ENCODE measurements at places on chromosomes 2 and 18.

- DNase-seq: no peak
Measured at GRCh38 chr2:221853297-221853696, 281.2 kb upstream of the EPHA4 start.

DNA sequence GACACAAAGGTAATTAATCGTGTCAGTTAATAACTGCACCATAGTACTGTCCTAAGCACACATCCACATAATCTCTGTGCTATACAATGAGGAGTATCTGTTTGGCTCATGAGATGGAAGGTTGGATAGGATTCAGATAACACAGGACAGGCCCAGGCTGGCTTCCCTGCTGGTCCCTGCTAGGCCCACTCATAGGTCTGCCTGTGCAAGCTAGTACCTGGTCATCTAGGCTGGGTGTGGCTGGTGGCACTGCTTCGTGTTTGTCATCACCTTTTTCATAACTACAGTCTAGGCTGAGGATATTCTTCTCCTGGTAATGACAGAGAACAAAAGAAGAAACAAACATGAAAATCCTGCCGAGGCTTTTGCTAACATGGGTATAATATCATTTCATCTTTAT lies 392.8 kb downstream of the TRIB2 start:
- no peak for DNase-seq

GRCh38 chr2:220057391-220057790 lies 430.0 kb downstream of the SLC4A3 start:
- DNase-seq: no peak

DNA sequence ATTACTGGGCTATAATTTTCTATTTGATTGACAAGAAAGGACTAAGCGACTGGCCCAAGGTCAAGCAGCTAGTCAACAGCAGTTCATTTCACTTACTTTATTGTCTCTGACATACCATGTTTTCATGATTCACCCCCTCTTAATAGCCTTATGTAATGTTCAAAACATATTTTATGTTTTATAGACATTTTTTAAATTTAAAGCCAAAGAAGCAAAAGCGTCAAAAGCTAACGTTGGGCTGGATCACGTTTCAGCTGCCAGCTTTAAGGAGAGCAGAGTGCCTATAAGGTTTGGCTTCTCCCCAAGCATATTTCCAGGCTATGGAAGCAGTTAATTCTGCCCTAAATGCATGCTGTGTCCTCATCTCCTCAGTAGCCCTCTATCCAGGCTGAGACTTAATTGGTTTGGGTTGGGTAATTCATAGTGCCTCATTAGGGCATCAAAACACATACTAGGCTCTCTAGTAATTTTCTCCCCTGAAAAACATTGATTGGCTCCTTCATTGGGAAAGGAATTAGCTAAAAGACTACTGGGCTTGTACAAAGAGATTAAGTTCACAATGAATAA lies 94.8 kb upstream of the CREB1 start:
- no peak for DNase-seq

DNA sequence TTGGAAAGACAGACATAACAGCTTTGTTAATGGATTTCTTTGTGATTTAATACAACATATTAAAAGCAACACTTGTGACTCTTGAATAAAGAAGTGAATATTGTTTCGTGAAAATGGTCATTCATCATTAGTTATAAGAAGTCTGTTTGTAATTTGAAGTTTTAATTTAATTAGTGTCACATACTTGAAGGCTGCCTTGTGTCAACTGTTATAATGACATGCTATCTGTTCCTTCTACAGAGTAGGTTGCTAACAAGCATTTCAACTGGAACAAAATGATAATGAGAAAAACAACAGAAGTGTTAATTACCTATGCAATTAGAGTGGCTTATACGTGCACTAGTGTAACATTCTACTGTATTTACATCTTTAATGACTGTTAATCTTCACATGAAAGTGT lies 624.7 kb downstream of the LRP1B start:
- DNase-seq: no peak

DNA sequence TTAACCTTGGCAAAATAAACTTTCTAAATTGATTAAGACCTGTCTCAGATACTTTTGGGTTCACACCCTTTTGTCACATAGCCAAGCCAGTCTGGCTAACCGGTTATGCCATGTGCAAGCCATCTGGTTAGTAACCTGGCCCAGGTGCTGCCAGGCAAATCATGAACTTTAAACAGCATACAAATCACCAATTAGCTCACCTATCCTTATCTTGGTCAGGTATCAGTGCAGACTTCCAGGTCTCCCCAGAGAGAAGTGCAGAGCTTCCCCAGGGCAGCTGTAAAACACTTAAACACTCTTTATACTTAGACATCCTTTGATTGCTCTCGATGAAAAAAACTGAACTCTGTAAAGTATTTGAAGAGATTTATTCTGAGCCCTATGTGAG lies 14.9 kb upstream of the MC5R start:
- DNase-seq: no peak

GRCh38 chr2:46718784-46719183 lies 196.8 kb downstream of the MCFD2 start:
- DNase-seq: no peak

- DNase-seq: no peak
Measured at GRCh38 chr2:26718949-26719686, 26.6 kb downstream of the KCNK3 start.

DNA sequence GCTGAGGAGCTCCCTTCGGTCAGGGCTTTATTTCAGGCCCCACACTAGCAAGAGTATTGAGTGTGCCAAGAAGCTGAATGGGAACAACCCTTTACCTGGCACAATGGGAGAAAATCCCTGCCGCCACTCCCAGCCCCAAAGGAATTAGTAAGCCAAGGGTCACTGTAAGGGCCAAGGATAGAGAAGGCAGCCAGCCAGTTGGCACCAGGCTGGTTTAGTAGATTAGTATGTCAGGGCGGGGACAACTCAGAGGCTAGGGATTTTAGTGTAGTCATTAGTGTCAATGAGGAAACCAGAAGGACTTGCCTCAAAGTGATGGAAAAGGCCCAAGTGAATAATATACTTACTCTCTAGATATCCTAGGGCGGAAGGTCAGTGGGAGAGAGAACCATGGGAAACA lies 34.9 kb upstream of the CYP26B1 start:
- no peak for DNase-seq

DNA sequence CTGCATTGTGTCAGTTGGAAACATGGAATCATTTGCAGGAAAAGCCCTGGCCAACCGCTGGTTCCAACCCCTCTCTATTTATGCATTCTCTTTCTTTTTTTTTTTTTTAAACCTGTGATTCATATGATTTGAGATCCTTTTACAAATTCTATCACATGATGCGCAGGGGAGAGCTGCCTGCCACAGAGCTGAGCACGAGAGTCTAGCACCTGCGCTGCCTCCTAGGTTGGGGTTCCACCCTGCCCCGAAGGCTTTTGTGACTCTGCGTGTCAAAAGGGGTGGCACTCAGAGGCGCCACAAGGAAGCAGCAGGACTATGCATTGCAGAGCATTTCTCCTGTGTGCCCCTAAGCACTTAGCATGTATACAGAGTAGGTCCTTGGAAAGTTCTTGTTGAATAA lies 17.3 kb upstream of the ESPNL start:
- no peak for DNase-seq

- no peak for DNase-seq
Measured at GRCh38 chr2:46871976-46872381, 43.6 kb downstream of the MCFD2 start.

- DNase-seq: no peak
Measured at GRCh38 chr2:103605071-103605780, 843.4 kb downstream of the TMEM182 start.

- DNase-seq: no peak
Measured at GRCh38 chr2:192725991-192726390, 531.3 kb upstream of the TMEFF2 start.

GRCh38 chr2:236168110-236169080 lies at the start of gene GBX2:
GBX2 (minus strand) TSS chr2:236168386; CDS start chr2:236167971, 415 bp downstream.
- DNase-seq: peak; percentile 14

DNA sequence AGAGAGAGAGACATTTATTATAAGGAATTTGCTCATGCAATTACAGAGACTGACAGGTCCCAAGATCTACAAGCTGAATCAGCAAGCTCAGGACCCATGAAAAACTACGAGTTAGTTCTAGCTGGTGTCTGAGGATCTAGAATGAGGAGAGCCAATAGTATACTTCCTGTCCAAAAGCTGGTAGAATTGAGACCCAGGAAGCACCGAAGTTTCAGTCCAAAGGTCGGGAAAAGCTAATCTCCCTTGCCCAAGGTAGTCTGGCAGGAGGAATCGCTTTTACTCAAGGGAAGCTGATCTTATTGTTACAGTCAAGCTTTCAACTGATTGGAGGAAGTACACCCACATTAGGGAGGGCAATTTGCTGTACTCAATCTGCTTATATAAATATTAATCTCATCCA lies 389.6 kb downstream of the ADCYAP1 start:
- no peak for DNase-seq

- no peak for DNase-seq
Measured at GRCh38 chr2:101882769-101883307, 108.9 kb upstream of the IL1R2 start.

DNA sequence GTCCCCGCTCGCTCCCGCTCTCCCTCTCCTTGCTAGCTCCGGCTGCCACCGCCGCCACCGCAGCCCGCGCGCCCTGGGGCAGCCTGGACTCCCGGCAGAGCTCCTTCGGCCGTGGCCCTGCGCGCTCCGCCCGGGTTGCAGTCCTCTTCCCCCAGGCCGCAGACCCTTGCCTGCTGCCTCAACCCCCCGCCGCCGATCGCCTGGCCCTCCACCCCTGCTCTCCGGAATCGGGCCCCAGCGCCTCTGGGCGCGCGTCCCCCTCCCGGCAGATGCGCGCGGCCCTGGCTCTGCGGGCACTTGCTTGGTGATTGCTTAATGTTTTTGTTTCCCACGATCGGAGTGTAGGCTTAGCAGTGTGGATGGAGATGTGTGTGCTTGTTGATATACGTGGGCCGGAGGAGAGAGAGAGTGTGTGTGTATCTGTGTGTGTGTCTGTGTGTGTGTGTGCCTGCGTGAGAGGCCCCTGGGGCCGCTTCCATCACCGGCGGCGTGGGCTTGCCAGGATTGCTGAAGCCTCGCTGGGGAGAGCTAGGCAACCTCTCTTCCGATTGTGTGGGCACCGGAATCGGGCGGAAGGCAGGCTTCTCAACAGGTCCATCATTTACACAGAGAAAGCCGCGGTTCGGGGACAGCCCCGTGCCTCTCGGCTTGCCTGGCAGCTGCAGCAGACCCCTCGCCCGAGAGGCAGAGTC lies 877 bp downstream of the INHBB start:
- peak; percentile 7 for DNase-seq

GRCh38 chr2:42557306-42557705 lies 11.1 kb upstream of the MTA3 start:
- no peak for DNase-seq

DNA sequence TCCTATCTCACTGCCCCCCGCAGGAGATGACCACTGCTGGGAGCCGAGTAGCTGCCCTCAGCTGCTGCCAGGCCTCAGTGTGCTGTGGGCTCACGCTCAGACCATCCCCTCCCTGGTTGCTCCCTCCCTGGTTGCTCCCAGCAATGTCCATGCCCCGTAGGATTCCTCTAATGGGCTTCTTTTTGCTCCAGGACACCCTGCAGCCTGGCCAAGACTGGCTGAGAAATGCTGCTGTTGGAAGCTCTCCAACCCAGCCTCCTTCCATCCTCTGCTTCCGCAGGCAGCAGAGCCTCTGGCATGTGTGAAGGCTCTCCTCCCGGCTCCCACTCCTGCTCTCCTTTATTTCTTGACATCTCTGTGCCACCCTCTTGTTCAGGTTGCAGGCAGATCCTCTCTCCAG lies 48.6 kb downstream of the SOX11 start:
- DNase-seq: no peak

- DNase-seq: no peak
Measured at GRCh38 chr2:3759331-3759730, 56.0 kb downstream of the DCDC2C start.

- DNase-seq: no peak
Measured at GRCh38 chr2:5908071-5908470, 215.9 kb downstream of the SOX11 start.

GRCh38 chr18:49193252-49193651 lies 242.5 kb upstream of the SMAD7 start:
- no peak for DNase-seq

- DNase-seq: no peak
Measured at GRCh38 chr18:3262234-3263131, 550 bp downstream of the MYL12B start.

- no peak for DNase-seq
Measured at GRCh38 chr2:118019821-118020220, 6.0 kb upstream of the CCDC93 start.

- no peak for DNase-seq
Measured at GRCh38 chr18:47758000-47758399, 172.5 kb downstream of the SMAD2 start.

DNA sequence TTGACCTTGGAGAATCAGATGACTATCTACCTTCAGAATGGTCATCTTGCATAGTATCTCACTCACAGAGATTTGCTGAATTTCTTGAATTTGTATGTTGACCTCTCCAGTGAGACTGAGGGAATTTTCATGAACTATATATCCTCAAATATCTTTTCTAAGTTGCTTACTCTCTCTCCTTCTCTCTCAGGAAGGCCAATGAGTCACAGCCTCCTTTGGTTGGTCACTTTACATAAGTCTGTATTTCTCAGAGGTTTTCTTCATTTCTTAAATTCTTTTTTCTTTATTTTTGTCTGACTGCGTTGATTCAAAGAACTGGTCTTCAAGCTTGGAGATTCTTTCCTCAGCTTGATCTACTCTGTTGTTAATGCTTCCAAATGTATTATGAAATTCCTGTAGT lies 51.7 kb downstream of the VIT start:
- no peak for DNase-seq

DNA sequence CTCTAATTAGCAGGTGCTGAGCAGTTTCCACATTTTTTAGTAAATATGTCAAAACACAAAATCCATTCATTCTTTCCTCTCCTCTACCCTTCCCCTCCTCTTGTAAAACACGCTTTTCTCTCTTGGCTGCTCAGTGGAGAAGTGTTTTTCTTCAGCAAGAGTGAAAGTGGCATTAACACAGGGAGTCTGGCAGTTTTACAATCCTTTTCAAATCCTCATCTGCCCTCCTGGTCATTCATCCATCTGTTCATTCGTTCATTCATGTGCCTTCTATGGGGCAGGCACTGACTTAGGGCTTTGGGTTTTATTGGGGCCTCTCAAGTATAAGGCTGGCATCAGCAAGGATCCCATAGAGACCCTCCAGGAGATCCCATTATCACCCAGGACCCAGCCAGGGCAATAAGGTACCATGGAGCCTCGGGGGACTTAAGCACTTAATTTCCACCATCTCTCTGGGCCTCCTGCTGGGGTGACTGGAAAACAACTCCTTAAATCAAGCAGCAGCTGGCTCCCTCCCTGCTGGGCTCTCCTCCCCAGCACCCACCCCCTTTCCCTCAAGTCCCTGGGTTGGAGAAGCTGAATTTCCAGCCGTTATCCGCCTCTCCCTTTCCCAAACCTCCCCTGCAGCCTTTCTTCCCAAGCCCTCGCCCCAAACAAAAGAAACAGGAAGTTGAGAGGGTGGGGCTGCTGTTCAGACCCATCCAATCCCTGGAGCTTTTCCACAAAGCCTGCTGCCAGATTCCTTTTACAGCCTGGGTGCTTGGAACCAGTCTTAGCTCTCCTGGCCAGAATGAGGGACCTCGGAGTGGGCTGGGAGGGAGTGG lies 32.6 kb downstream of the MARCHF4 start:
- DNase-seq: peak; percentile 26

Measured in NCI-H2029 treated with DMSO at 0.1 percent for 48 hours (cell line).